ENCODE measurements at places on chromosomes 6 and 20.
A peak's percentile ranks its signal among the peaks of the same experiment; 100 is the strongest.

- no peak for DNase-seq
Observed at GRCh38 chr6:138953451-138953850, 34.6 kb downstream of the REPS1 start.

GRCh38 chr6:63677282-63677681, 41.7 kb downstream of the PHF3 start:
- DNase-seq = no peak

- DNase-seq = no peak
Observed at GRCh38 chr20:8815208-8815607, 253.7 kb upstream of the PLCB4 start.

GRCh38 chr6:4133941-4134838, 1.2 kb downstream of the ECI2 start:
- no peak for DNase-seq

- DNase-seq = no peak
Observed at GRCh38 chr6:24122139-24122538, 3.9 kb upstream of the NRSN1 start.

- no peak for DNase-seq
Observed at GRCh38 chr20:3925899-3926638, 36.9 kb downstream of the PANK2 start.

DNA sequence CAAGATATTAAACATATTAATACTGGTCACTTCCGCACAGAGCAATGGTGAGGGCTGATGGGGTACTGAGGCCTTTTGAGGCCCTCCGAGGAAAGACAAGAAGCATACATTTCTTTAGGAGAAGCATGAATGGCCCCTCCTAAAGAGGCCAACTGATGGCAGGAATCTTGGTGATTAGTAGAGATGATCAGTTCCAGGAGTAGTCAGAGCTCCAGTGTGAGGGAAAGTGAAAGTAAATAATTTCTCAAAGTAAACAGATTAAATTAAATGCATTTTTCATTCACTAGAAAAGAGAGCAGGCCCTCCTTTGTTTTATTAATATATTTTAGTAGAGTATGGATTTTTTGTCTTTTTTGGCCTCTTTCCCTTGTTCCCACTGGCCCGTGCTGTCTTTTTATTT, 38.2 kb downstream of the NOX3 start:
- no peak for DNase-seq

DNA sequence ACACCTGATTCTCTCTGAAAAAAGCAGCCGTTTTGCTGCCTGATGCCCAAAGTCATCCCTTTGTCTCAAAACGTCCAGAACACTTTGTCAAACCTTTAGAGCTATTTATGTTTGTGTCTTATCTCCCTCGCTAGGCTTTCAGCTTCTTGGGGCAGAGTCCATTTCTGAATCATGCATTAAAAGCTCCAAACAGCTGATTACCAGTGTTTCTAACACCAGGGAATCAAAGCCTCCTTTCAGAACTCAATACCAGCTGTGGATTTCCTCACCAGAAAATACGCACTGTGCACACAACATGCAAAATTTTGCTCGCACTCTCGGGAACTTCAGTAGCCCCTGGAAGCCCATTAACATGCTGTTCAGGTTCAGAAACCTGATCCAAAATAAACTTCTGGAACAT, 333.3 kb downstream of the HACE1 start:
- no peak for DNase-seq

- no peak for DNase-seq
Observed at GRCh38 chr6:5979650-5980420, 26.9 kb downstream of the NRN1 start.

GRCh38 chr6:140018588-140018987, 644.1 kb upstream of the CITED2 start:
- no peak for DNase-seq

GRCh38 chr6:134352786-134353480, 35.0 kb upstream of the SGK1 start:
- peak; percentile 39 for DNase-seq

- DNase-seq = no peak
Observed at GRCh38 chr20:61086031-61086430, 166.0 kb upstream of the CDH4 start.

DNA sequence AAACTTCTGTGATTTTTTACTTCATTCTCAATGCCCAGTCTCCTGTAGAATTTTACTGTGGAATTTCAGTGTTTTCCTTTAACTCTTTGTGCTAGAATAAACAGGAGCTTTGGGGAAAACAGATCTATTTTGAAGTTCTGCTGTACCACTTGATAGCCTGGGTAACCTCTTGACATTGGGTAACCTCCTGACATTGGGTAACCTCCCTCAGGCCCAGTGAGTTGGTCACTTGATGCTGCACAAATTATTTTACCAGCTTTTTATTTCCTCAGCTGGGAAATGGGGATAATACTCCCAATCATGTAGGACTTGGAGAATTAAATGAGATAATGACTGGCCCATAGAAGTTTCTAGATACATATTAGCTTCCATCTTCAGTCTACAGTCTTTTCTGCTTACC, 137.3 kb upstream of the TOP1 start:
- DNase-seq = no peak

DNA sequence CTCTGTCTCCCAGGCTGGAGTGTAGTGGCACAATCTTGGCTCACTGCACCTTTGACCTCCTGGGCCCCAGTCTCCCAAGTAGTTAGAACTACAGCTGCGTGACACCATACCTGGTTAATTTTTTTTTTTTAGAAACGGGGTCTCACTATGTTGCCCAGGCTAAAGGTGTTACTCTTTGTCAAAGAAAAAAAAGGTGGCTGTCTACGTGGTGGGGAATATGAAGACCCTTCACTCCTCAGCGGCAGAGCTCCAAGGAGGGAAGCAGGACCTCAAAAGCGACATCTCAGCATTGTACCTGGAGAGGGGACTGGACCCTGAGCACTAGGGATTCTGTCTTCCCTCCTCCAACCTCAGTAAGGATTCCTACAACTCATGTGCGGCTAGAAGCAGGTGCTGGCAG, 16.4 kb upstream of the TBC1D22B start:
- no peak for DNase-seq

- no peak for DNase-seq
Observed at GRCh38 chr6:42304053-42304712, 86.5 kb upstream of the MRPS10 start.

DNA sequence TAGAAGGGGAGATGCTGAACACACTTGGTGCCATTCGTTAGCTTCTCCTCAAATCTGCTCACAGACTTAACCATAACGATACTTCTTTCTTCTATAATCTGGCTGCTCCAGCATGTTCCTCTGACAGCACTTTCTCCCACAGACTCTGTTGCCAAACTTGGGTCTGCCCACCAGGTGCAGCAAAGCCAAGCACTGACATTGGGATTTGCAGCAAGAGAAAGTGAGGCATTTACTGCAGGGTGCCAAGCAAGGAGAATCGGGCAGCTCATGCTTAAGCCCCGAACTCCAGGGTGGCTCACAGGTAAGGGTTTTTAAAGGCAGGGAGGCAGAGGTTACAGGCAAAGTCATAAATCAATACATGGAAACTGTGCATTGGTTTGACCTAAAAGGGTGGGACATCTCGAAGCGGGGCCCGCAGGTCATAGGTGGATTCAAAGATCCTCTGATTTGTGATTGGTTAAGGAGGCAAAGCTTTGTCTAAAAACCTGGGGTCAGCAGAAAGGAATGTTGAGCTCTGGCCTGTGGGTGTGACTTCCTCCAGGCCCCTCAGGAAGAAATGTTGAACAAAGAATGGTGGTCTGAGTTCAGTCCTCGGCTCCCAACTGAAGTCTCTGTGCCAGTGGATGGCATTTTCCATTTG, 25.1 kb upstream of the PNPLA1 start:
- no peak for DNase-seq

DNA sequence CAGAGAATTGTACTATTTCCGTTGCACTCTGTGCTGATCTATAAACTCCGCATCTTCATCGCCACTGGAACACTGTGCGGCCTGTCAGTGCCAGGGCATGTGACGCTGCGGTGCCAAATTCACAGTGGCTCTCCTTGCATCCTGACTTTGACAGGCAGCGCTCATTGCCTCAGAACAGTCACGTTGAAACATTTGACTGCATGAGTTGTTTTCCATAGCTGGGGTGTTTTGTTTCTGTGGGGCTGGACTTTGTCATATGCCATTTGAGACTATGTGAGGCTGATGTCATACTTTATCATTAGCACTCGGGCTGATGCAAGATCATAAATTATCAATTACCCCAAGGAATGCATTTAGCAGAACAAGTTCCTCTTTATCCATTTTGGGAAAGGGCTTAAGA, 32.7 kb downstream of the CFAP61 start:
- DNase-seq = no peak

DNA sequence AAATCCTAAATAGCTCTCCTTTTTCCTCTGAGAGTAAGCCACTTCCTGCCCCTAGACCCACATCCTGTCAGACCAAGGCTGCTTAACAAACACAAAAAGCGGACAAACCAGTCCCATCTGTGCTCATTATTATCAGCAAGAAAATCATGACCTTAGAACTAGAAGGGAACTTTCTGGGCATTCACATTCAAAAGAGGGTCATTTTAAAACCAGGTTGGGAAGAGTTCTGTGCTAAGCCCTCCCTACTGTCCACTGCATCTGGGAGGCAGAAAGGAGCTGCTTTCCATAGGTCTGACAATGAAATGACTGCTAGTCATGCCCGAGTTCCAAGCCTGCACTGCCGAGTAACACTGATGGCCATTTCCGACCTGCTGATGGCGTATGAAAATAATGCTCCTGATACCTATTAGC, 15.4 kb downstream of the EZR start:
- DNase-seq = no peak

GRCh38 chr6:3331494-3331893, 72.7 kb downstream of the PSMG4 start:
- DNase-seq = no peak

DNA sequence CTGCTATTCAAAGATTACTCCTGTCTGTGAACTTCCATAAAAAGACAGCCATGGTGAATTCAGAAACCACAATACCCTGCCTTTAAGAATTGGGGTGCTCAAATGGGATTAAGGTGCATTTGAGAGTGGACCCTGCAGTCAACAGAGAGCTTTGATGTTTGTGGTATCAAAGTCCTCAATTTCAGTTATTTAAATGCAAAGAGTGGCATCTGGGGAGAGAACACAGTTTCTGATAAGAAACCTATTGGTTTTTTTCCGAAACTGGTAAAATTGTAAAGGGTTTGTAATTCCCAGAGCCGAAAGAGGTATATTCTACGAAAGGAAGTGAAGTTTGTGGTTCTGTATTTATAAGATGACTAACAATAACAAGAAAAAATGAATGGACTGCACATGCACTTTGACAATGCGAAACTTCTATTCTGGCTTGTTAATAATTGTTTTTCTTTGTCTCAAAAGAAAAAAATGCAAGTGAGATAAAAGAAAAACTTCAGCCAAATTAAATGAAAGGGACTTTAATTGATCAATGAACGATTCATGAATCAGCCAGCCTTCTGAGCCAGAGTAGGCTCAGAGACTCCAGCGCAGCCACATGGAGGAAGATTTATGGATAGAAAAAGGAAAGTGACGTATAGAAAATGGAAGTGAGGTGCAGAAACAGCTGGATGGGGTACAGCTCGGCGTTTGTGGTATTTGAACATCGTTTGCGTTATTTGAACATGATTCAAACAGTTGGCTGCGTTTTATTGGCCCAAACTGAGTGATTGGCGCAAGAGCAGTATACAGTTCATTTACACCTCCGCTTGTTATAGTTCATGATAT, 70.5 kb upstream of the DUSP22 start:
- no peak for DNase-seq

- no peak for DNase-seq
Observed at GRCh38 chr20:57985278-57985677, 243.2 kb downstream of the ANKRD60 start.

DNA sequence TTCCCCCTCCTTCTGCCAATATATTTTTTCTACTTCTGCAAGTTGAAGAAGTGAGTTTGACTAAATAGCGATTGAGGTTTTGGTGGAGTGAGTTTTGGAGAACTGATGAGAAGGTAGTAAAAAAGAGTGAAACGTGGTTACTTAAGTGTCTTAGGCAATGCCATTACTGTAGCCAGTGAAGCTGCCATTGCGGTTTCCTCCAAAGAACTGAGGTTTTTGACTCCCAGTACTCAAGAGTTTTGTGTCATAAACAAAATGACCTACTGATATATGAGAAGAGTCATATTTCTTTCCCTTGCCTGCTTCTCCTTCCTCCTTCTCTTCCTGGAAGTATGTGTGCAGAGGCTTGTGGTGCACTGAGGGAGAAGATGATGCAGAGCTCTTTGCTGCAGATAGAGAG, 554.5 kb upstream of the MAP3K7 start:
- no peak for DNase-seq

DNA sequence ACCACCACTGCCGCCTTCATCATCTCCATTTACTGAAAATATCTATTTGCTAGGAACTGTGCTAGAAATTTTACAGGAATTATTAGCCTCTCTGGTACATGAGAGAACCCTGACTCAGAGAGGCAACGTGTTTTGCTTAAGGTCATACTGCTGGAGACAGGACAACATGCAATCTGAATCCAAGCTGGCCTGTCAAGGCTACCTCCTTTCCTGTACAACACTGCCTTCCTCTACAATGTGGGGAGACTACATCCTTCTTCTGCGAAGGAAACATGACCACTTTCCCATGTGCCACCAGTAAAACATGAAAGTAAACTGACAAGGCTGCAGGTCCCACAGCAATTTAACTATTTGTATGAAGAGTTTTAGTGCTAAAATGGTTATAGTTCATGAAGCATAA, 200.9 kb downstream of the BACH2 start:
- DNase-seq = no peak

DNA sequence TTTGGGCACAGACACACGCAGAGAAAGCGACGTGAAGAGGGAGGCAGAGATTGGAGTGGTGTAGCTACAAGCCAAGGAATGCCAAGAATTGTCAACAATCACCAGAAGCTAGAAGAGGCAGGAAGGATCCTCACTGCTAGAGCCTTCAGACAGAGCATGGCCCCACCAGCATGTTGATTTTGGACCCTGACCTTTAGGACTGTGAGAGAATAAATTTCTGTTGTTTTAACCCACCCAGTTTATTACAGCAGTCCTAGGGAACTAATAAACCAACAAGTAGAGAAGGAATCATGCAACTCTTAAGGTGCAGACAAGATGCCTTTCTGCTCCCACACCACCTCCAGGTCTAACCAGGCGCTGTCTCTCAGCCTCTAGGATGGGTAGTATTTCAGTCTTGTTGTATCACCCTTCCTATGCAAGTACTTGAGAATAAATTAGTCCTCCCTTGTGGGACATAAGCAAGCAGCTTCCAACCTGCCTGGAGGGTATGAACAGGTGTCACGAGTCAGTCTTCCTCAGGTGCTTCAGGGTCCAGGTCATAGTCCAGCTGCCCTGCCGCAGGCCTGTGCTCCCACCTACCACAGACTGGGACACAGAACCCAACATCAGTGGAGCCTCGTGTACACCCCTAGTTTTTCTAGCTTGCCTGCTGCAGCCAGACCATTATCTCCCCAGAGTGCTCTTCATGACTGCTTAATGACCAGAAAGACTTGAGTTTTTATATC, 46.4 kb upstream of the CCN2 start:
- no peak for DNase-seq

- DNase-seq = no peak
Observed at GRCh38 chr6:163404825-163405265, 9.7 kb upstream of the QKI start.

GRCh38 chr6:101706576-101706975, 313.1 kb downstream of the GRIK2 start:
- no peak for DNase-seq

- DNase-seq = no peak
Observed at GRCh38 chr6:113978084-113978675, 7.2 kb upstream of the HDAC2 start.

GRCh38 chr6:88422831-88423230, 256.7 kb upstream of the CNR1 start:
- no peak for DNase-seq

GRCh38 chr6:119738425-119738824, 388.9 kb upstream of the MAN1A1 start:
- DNase-seq = no peak
